ENCODE measurements at places on chromosomes 16 and 17.

DNA sequence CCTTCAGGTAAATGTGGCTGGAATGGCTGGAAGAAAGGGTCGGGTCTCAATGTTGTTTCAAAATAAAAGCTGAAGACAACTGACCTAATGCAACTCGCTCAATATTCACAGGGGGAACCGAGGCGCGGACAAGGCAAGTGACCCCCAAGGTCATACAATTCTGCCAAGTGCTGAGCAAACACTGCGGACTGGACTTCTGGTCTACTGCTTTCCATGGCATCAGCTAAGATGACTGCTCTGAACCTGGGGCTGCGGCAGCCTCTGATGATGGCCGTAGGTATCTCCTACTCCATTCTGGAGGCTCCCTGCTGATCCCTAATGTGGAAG lies 21.9 kb downstream of the CA4 start:
- DNase-seq = no peak

GRCh38 chr16:75702242-75702641 lies 981 bp upstream of the DUXB start:
- DNase-seq = no peak

DNA sequence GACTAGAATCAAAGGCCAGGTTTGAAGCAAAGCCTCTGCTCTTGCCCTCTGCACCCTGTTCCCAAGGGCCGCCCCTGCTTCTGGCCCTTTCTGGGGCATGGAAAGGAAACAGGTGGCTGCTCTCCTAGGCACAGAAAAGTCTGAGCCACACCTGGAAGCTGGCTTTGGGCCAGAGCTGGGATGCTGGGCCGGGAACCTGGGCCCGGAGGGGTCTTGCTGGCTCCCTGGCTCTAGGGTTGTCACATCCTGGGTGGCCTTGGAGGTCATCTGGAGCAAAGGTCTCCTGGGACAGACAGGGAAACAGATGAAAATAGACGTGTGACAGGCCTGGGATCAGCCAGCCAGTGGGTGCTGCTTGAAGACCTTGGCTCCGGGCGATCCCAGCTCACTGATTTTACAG lies 74.1 kb upstream of the LHX1 start:
- DNase-seq = no peak

- DNase-seq = no peak
These were observed 46.0 kb downstream of the SDK2 start for GRCh38 chr17:73598212-73598611.

GRCh38 chr17:5619088-5619740 lies 34.9 kb upstream of the NLRP1 start:
- no peak for DNase-seq

GRCh38 chr17:36107660-36108059 lies 4.0 kb downstream of the CCL4 start:
- DNase-seq = no peak

DNA sequence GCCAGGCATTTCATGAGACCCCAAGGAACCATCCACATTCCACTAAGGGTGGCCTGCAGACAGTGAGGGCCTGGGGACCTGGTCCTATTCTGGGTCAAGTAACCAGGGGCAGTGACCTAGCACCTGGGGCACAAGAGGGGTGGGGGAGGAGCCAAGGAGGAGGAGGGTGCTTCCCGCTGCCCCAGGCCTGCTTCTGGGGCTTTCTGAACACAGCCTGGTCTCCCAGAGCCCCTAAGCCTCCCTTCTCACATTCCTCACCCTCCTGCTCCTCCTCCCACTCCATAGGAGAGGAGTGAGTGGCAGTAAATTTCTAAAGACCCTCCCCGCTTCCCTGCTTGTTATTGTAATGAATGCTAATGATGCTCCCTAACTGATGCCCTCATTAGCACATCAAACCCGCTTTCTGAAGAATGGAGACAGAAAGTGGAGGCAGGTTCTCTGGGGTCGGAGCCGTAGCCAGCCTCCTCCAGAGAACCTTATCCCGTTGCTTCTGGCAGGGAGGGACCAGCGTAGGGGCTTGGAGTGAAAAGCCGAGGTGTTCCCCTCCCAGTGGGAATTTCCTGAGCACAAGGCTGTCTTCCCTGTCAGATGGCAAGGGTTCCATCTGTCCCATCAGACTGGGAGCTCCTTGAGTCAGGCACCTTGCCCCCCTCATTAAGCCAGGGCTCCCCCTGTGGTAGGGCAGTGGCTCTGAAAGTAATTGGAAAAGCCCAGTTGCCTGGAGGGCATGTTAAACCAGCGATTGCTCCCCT lies 3.7 kb upstream of the SRCIN1 start:
- DNase-seq = no peak
